ENCODE measurements at places on chromosomes 1 and 21. TPM values are rescaled to one million over a fixed set of nuclear protein-coding genes. Genes with fewer than 3 reads are reported as not detected.
A peak's percentile ranks its signal among the peaks of the same experiment; 100 is the strongest.

DNA sequence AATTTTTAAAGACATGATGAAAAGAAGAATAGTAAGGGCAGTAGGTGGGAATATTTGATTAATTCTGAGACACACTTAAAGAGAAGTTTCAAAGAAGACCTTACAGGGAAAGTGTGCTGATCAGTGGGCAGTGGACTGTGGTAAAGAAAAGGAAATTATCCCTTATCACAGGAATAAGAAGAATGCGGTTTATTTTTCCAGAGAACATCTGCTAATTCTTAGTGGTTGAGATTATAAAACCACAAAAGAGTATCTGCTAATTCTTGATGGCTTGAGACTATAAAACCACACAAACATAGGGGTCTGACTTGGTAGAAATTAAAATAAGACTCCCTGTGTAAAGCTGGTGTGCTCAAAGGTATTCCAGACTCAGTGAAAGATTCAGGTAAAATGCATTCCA, 60.0 kb upstream of the KCTD3 start:
- no peak for DNase-seq

DNA sequence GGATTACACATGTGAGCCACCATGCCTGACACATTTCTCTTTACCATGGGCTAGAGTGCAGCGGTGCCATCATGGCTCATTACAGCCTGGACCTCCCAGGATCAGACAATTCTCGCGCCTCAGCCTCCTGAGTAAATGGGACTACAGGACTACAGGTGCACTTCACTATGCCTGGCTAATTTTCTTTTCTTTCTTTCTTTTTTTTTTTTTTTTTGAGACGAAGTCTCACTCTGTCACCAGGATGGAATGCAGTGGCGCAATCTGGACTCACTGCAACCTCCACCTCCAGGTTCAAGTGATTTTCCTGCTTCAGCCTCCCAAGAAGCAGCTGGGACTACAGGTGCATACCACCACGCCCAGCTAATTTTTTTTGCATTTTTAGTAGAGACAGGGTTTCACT, 14.8 kb upstream of the KIF1B start:
- DNase-seq, result no peak

DNA sequence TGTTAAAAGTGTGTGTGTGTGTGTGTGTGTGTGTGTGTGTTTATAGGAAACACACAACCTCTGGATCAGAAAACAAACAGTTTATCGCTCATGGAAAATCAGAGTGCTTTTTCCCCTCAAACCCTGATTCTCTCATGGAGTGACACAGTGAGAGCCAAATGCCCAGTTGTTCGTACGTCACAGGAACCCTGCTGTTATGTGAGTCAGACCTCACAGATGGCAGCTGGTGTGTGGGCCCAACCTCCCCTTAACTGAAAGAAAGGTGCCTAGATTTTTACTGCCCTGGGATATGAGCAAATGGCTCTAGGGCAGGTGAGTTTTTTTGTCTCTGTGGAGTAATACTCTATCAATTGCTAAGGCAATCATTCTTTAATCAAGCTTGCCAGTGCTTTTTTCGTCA, 1788.1 kb downstream of the BRINP3 start:
- DNase-seq, result no peak

DNA sequence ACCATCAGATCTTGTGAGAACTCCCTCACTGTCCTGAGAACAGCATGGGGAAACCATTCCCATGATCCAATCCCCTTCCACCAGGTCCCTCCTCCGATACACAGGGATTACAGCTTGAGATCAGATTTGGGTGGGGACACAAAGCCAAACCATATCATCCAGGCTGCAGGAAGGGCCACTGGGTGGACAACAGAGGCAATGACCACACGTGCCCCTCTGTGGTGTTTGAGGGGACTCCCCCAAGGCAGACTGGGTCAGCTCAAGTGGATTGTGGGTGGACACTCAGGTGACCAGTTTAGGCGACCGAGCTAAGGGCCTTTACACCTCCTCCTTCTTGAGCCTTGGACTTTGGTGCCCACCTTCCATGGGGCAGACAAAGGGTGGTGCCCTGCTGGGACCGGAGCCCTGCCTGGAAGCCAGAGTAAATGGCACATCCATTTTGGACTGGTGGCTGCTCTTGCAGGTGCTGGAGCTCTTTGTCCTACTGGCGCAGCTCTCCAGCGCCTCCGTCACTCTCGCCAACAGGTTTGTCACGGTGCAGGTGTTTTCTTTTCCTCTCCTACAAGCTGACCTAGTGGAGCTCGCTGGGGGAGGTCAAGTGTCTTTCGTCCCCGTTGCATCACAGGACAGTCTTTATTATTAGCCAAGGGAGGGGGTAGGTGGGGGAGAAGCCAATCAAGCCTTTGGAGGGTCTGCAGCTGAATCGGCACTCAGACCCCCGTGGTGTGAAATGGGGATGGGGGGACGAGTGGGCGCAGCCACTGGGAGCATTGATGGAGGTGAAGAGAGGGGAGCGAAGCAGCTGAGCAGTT, 37.6 kb downstream of the CRYAA start:
- DNase-seq, result peak; percentile 0

GRCh38 chr1:153771841-153772593, 3.2 kb upstream of the SLC27A3 start:
- no peak for DNase-seq

Gene KAZN
- 1.2 TPM for total RNA-seq

GRCh38 chr1:3984586-3984985, 84.5 kb upstream of the C1orf174 start:
- no peak for DNase-seq

DNA sequence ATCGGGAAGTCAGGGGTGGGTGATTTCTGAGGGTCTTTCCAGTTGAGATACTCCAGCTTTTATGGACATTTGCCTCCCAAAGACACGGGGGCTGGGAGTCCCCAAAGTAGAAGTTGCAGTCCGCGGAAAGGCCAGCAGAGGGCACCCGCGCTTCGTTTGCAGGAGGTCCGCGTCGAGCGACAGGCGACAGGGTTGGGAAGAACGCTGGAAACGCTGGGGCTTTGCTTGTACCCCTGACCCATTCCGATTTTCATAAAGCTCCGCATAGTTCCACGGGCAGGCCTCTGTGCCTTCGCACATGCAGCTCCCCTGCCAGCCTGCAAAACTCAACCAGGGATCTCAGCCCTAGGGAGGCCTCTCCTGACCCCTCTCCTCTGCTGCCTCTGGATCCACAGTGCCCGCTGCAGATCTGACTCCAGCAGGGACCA, 44.2 kb upstream of the LAPTM5 start:
- DNase-seq, result peak; percentile 89

Gene GBP1
- total RNA-seq, result 25.1 TPM

Gene SNX27
- total RNA-seq, result 26.1 TPM

GRCh38 chr1:168098534-168099320, 38.0 kb downstream of the GPR161 start:
- DNase-seq, result no peak

DNA sequence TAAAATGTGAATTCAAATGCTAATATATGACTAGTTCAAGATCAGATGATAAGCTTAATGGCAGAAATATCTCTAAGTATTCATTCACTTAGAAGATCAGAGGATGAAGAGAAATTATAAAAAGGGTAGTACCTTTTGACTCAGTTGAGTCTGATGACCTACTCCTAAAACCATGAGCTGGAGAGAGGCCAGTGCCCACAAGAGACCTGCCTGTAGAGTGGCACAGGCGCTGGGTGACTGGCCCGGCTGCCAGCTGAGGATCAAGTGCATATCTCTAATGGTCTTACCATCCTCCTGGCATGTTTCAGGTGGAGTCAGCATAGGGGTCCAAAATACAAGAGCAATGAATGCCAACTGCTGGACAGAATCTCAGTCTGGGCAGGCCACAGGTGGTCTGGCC, 14.1 kb downstream of the DDAH1 start:
- no peak for DNase-seq

DNA sequence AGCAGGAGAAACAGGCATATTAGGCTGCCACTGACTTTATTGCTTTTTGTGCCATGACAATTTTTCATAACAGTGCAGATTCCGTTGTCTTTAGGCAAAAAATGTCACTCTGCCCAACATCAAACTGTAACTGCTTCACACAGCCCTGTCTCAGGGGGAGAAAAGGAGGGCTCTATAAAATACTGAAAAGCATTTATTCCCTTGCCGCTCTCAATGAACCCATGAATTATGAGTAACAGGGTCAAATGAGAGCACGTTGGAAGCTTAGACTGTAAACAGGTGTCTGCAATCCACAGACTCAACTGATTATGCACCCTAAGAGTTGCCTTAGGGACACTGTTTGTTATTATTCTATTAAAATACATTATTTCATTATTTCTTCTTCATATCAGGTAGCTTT, 292.1 kb upstream of the FMN2 start:
- DNase-seq, result no peak

Gene ZRANB2
- total RNA-seq, result 33.9 TPM
